Frontal cortex (tissue), 4 donors: ENCODE measurements at places on chromosomes 4 and X. TPM values are rescaled to one million over a fixed set of nuclear protein-coding genes. Genes with fewer than 3 reads are reported as not detected.

DNA sequence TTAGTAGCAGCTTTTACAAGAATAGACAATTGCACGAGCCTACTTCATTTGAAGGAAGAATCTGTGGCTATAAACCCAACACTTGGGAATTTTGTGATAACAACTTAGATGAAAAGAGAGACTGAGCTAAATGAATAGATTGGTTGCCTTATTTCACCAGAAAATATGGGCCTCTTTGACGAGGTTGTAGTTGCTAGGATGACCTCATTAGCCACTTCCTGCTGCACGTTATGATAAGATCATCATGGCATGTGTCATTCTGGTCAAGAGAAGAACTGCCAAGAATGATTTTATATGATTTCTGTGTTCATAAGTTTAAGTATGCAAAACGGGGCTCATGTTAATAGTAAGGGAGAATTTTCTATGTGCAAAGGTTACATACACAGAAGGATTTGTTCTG, 321.9 kb upstream of the GIMD1 start:
- no peak for DNase-seq

DNA sequence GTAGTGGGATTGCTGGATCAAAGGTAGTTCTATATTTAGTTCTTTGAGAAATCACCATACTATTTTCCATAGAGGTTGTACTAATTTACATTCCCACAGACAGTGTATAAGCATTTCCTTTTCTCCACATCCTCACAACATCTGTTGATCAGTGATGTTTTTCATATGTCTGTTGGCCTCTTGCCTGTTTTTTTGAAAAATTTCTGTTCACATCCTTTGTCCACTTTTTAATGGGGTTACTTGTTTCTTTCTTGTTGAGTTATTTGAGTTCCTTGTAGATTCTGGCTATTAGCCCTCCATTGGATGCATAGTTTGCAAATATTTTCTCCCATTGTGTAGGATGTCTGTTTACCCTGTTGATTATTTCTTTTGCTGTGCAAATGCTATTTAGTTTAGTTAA, 72.6 kb downstream of the STOX2 start:
- DNase-seq, result no peak

SLC9B1 gene
- 5.7 TPM for total RNA-seq

NKX3-2 gene
- total RNA-seq, result not detected

DNA sequence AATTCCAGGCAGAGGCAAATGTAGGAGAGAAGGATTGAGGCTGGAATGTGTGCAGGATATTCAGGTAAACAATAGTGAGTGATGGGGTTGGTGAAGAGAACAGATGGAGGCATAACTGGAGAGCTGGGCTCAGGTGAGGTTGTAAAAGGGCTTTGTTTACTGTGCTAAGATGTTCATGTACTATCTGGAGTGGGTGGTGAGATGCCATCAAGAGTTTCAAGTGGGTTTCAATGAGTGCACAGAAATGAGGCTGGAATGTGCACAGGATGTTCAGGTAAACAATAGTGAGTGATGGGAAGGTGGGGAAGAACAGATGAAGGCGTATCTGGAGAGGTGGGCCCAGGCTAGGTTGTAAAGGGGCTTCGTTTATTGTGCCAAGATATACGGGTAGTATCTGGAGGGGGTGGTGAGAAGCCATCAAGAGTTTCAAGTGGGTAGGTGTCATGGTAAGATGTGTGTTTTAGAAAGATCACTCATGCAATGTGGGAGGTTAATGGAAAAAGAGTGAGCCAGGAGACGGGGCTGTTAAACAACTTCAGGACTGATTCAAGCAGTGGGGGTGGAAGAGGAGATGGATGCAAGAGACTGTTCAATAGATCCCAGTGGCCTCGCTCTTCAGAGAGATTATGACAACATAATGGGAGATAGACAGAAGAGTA, 25.4 kb upstream of the NMU start:
- DNase-seq, result no peak

DNA sequence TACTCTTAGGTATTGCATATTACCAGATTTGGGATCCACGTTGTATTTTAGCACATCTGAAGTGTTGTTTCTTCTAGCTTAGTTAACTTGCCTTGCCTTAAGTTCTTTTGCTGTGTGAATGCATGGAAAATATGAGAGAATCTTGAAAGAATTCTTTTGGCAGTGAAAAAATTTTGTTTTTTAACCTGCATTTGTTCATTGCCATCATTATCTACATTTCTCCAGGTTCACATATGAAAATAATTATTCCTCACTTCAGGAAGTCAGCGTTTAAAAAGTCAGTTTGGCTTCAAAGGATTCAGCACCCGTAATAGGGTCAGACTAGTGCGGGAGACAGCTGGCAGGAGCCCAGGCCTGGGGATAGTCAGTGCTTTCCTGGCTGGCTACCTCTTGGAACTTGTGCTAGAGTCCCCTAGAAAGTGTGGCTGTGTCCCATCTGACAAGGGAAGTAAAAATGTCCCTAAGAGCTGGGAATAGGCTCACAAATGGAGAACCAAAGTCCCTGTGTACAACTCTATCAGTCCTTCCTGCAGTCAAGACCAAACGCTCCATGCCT, 251.9 kb upstream of the KLF3 start:
- no peak for DNase-seq

DNA sequence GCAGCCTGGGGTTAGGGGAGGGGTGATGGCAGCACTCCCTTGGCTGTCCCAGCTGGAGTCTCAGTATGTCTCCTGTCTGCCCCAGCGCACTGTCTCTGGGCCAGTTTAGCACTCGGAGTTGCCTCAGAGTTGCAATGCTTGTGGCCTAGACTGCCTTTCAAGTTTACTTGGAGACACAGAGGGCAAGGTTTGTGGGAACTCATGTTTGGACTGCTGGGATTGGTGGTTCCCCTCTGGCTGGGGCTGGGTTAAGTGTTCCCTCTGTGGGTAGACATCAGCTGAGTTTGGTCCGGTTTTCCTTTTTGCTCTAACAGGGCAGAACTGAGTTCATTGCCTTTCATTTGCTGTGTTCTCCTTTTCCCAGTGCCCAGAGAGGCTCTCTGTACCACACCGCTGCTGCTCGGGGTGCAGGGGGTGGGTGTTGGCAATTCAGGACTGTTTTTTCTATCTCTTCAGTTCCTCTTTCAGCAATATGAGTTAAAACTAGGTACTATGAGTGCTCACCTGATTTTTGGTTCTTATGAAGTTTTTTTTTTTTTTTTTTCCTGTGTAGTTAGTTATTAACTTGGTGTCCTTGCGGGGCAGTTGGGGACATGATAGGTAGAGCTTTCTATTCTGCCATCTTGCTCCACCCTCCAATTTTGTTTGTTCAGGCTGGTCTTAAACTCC, 17.2 kb downstream of the RAB33B start:
- no peak for DNase-seq
